ENCODE measurements at places on chromosomes 6 and 20.
A peak's percentile ranks its signal among the peaks of the same experiment; 100 is the strongest.

DNA sequence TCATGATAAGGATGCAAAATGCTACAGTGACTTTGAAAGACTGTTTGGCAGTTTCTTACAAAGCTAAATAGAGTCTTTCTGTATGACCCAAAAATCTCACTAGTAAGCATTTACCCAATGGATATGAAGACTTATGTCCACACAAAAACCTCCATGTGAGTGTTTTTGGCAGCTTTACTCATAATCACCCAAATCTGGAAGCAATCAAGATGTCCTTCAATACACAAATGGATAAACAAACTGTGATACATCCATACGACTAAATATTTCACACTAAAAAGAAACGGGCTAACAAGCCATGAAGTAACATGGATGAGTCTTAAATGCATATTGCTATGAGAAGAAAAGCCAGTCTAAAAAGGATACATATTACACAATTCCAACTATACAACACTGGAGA, 117.2 kb downstream of the PDE10A start:
- no peak for DNase-seq

DNA sequence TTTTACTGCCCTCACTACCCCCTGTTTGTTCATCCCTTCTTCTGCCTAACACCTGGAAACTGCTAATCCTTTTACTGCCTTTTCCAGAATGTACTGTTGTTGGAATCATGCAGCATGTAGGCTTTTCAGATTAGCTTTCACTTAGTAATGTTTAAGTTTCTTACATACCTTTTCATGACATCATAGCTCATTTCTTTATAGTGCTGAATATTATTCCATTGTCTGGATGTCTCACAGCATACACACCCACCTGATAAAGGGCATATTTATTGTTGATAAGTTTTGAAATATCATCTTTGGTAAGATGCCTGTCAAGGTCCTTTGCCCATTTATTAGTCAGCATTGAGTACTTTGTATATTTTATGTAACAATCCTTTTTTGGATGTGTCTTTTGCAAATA, 588.2 kb upstream of the NRSN1 start:
- no peak for DNase-seq

DNA sequence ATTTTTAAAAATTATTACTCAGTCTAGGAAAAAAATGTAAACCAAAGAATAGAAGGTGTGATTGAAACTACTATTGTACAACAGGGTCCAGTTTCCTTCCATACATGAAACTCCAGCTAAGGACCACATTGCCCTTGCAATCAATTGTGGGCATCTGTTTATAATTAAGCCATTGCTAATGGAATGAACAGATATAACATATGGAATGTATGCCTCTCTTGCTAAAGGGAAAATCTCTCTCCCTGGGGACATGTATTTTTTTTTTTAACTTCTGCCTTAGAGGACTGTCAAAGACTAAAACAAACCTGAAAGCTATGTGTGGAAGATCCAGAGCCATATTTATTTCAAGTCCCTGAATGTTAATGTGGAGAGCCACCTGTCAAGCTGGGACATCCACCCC, 336.8 kb upstream of the MANEA start:
- no peak for DNase-seq

DNA sequence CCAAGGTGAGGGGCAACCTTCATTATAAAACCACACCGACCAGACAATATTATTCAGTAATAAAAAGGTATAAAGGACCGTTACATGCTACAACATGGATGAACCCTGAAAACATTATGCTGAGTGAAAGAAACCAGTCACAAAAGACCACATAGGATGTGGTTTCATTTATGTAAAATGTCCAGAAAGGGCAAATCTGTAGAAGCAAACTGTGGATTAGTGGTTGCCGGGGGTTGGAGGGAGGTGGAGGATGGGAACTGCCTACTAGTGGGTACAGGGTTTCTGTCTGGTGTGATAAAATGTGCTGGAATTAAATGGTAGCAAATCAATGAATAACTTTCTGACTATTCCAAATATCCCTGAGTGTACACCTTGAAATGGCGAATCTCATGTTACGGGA, 10.2 kb upstream of the PRND start:
- DNase-seq = no peak

DNA sequence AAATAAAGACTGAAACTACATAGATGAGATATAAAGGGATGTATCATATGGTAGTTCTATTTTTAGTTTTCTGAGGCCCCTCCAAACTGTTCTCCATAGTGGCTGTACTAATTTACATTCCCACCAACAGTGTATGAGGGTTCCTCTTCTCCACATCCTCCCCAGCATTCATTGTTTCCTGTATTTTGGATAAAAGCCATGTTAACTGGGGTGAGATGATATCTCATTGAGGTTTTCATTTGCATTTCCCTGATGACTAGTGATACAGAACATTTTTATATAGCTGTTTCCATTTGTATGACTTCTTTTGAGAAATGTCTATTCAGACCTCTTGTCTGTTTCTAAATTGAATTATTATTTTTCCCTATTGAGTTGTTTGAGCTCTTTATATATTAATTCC, 229.3 kb downstream of the RFPL4B start:
- DNase-seq = no peak

GRCh38 chr6:39695447-39695846, 29.8 kb downstream of the KIF6 start:
- DNase-seq = no peak

- no peak for DNase-seq
Observed at GRCh38 chr6:27414996-27415395, 26.4 kb downstream of the ZNF391 start.

DNA sequence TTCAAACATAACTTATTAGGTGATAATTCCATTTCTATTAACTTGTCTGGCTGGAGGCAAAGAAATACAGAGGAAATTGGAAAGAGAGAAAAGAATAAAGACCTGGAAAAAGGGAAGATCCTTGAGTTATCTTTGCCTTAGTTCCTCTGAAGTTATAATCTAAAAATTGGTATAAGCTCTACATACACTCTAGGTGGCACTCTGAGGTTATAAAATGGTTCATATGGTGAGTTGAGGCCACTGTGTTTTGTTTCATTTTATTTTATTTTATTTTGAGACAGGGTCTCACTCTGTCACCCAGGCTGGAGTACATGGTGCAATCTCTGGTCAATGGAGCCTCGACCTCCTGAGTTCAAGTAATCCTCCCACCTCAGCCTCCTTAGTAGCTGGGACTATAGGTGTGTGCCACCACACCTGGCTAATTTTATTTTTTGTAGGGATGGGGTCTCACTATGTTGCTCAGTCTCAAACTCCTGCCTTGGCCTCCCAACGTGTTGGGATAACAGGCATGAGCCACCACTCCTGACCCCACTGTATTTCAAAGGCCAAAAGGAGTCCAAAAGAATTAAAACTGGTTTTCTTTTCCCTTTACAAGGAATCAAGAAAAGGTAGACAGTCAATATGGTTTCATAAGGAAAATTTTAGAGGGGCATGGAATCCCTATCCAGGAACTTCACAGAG, 19.4 kb downstream of the GPX6 start:
- no peak for DNase-seq

- DNase-seq = no peak
Observed at GRCh38 chr6:45026003-45026516, 302.1 kb upstream of the RUNX2 start.

GRCh38 chr6:89711801-89712200, 73.3 kb upstream of the LYRM2 start:
- DNase-seq = no peak

GRCh38 chr20:47224857-47225256, 131.6 kb downstream of the ZMYND8 start:
- DNase-seq = no peak

DNA sequence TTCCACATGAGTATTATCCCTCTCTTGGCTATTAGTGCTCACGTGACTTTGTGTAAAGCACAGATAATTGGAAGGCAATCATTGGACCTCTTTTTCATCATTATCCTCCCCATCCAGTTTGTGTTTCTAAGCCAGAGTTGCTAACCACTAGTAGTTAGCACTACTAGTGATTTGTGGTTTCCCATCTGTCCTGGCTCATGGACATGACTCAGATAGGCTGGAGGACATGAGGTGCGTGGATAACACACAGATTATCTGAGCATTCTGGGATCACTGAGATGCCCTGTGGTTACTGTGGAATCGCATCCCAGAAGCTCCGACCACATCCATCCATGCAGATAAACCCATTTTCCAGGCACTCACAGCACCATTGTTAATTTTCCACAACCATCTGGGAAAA, 123.8 kb upstream of the NAA20 start:
- DNase-seq = no peak

- DNase-seq = no peak
Observed at GRCh38 chr6:83443516-83443915, 12.7 kb upstream of the ME1 start.

DNA sequence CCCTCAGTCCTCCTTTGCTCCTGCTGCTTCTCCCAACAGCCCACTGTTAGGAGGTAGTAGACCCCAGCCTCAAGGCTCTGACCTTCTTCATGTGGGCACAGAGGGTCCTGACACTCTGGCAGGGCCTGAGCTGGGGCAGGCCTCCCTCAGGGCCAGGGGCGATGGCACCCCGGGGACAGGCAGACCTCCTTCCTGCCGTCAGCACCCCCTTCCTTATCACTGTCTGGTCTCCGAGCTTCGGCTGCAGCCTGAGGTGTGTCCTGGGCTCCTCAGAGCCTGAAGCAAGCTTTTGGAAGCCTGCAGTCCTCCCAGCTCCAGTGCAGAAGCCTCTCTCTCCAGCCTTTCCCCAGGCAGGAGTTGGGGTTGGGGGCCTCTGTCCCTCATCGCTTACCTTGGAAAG, 22.0 kb downstream of the SPDEF start:
- DNase-seq = no peak

GRCh38 chr6:74690365-74690764, 515.5 kb downstream of the COL12A1 start:
- DNase-seq = no peak

DNA sequence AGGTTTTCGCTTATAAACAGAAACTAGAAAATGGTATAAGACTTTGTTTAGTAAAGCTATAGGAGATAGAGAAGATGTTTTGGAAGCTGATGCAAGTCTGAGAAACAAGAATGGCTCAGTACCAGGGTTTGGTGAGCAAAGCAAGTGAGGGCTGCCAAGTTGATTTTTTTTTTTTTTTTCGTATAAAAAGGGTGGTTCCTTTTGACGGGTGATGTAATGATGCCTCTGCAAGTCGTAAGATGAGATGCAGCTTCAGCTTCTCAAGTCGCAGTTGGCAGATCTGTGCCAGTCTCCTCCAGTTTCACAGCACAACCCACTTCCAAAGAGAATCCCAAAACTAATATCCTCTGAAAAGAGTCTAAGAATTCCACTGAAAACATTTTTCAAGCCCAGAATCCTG, 252.8 kb upstream of the CDH4 start:
- DNase-seq = no peak

GRCh38 chr6:1611322-1611571, 1.5 kb downstream of the FOXC1 start:
- no peak for DNase-seq

GRCh38 chr20:34268851-34269636, 27.8 kb downstream of the ASIP start:
- DNase-seq = peak; percentile 41

DNA sequence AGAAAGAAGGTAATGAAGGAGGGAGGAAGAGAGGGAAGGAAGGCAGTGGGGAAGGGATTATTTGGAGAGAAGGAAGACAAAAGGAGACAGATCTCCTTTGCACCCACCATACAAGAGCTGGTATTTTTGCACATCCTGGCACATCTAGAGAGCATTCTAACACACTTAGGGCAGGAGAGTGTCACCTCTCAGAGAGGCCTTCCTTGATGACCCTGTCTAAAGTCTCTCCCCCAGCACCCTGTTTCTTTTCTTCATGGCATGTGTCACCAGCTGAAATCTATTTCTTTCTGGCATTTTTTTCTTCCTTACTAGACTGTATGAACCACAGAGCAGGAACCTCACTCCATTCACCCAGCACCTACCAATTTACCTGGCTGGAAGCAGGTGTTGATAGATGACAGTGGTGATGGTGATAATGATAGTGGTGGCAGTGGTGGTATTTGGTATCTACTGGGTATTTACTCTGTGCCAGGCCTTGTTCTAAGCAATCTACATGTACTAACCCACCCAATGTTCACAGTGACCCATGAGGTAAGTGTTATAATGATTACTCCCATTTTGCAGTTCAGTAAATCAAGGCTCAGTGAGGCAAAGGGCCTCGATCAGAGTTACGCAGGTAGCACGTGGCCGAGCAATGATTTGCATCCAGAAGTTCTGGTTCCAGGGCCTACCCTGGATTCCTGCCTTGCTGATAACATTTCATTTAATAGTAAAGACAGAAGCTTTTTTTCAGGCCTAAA, 131.8 kb downstream of the NFATC2 start:
- DNase-seq = no peak

DNA sequence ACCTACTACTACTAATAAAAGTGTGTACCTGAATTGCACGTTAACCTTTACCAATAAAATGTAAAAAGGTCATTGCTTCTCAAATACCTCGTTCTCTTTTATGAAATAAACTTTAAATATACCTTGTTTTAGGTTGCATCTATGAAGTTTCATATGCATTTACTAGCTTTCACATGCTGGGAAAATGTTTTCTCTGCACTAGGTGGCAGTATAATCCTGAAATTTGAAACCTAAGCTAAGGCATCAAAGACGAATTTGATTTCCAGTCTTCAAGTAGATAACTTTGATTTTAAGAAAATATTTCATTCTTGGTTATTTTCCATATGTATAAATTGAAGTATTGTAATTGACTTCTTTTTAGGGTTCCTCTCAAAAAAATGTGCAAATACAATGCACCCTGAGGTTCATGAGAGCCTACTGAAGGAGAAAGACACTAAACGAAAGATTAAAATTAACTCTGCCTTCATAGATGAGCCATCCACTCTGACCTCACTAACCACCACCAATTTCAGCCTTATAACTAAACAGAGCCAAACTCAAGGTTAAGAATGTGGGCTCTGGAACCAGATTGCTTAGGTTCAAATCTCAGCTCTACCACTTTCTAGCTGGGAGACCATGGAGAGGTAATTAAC, 7.3 kb upstream of the COL9A1 start:
- no peak for DNase-seq

GRCh38 chr6:52526634-52527033, 50.2 kb downstream of the TRAM2 start:
- no peak for DNase-seq

DNA sequence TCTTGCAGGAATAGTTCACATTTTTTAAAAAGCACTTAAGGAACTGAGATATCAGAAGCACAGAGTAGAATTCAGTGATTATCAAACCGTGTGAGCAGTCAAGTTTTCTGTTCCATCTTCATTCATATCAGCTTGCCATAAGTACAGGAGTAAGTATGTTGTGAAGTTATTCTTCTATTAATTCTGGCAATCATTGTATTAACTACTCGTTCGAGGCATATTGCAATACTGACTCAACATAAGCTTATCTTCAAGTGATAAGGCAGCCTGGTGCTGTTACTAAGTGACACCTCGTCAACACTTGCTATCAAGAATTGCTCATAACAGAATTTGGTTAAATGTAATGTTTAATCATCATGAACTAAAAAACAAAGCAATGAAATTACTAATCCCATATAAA, 75.7 kb upstream of the SNX9 start:
- no peak for DNase-seq

GRCh38 chr6:7542065-7542873, 798 bp downstream of the DSP start:
- peak; percentile 77 for DNase-seq

GRCh38 chr20:18412221-18412901, 54.5 kb downstream of the DZANK1 start:
- DNase-seq = no peak
